ENCODE measurements at places on chromosomes 4 and X. TPM values are rescaled to one million over a fixed set of nuclear protein-coding genes. Genes with fewer than 3 reads are reported as not detected.

PLAC8 gene
- not detected for total RNA-seq

PHKA1 gene
- 3.3 TPM for total RNA-seq

DCAF4L1 gene
- 0.18 TPM for total RNA-seq

FAM200B gene
- total RNA-seq = 16.7 TPM

PNMA6F gene
- total RNA-seq = not detected

PRR32 gene
- not detected for total RNA-seq

RBM47 gene
- total RNA-seq = 0.83 TPM

CXCL10 gene
- 0.28 TPM for total RNA-seq

INTS6L gene
- total RNA-seq = 3.9 TPM

GRCh38 chr4:73860181-73860580 lies 7.1 kb downstream of the PF4V1 start:
- no peak for DNase-seq

- peak; percentile 86 for DNase-seq
These were observed 113.4 kb downstream of the SCLT1 start for GRCh38 chr4:128979934-128980333.

GRCh38 chr4:153555730-153556434 lies 89.7 kb downstream of the TMEM131L start:
- peak; percentile 84 for DNase-seq

DNA sequence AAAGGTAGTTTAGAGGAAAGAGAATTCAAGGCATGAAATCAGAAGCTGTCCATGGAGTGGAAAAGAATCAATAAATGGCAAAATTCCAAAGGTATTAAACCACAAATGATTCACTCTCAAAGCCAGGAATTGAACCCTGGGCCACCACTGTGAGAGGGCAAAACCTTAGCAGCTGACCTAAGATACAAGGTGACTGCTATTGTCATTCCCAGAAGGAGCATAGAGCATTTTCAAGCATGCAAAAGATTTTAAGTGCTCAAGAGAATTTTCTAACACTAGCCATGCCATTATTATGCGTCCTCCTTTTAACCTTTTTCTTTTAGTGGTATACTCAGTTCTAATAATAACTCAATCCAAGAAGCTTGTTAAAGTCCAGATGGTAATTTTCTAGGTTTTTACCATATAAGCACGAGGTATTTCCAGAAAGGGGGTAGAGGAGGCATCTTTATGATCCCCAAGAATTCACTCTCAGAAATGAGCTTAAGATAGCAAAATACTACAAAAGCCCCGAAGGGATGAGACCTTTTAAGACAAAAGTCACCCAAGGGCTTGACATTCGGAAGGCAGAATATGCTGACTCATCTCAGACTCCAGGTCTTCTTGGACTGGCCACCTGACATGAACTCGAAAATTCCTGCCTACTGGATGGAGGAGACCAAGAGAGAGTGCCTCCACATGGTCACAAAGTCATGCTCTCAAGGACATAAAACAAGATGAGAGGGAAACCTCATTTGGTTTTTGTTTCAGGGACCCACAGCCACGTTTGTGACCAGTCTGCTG lies 13.8 kb upstream of the PAGE5 start:
- DNase-seq = no peak

- DNase-seq = no peak
These were observed 51.5 kb downstream of the PCGF3 start for GRCh38 chr4:757111-757510.

DNA sequence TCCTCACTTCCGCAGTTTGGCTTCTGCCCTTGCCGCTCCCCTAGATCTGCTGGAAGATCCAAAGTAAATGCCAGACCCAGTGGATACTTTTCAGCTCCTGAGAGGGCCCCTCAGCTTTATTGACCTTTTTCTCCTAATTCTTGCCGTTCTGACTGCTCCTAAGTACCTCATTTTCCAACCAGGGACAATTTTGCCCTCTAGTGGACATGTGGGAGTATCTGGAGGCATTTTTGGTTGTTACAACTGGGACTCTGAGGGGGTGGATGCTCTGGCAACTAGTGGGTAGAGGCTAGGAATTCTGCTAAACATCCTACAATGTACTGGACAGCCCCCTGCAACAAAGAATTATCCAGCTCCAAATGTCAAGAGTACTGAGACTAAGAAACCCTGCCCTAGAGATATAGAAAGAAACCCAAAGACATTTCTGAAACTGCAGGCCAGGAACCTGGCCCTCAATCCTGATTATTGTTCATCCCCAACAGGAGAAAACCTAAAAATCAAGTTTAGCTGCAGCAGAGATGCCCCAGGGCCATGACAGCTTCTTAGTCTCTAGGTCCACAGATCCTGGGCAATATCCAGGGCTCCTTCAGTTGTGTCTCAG lies 3.4 kb downstream of the TEX13B start:
- peak; percentile 19 for DNase-seq

GRCh38 chr4:4642496-4643000 lies 100.7 kb upstream of the STX18 start:
- DNase-seq = no peak

- no peak for DNase-seq
These were observed 44.2 kb downstream of the MAML3 start for GRCh38 chr4:140109737-140110136.

- no peak for DNase-seq
These were observed 441.7 kb upstream of the SLIT2 start for GRCh38 chr4:19809989-19810388.

GRCh38 chrX:39653691-39654090 lies 444.1 kb downstream of the BCOR start:
- no peak for DNase-seq

DNA sequence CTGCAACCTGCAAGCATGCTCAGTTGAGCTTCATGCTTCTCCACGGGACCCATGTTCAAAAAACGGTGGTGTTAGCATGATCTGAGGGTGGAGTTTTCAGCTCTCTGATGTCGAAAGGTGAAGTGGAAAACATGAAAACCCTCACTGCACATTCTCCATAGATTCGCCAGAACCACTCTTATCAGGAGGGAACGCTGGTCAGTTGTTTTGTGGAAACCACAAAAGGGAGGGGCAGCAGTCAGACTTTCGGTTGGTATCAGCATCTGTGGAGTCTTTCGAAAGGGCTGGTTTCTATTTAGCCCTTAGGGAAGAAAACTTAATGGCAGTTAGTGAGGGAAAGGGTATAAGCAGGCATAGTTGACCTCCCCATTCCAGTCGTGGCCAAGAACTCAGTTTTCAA lies 12.6 kb downstream of the PPA2 start:
- DNase-seq = no peak

DNA sequence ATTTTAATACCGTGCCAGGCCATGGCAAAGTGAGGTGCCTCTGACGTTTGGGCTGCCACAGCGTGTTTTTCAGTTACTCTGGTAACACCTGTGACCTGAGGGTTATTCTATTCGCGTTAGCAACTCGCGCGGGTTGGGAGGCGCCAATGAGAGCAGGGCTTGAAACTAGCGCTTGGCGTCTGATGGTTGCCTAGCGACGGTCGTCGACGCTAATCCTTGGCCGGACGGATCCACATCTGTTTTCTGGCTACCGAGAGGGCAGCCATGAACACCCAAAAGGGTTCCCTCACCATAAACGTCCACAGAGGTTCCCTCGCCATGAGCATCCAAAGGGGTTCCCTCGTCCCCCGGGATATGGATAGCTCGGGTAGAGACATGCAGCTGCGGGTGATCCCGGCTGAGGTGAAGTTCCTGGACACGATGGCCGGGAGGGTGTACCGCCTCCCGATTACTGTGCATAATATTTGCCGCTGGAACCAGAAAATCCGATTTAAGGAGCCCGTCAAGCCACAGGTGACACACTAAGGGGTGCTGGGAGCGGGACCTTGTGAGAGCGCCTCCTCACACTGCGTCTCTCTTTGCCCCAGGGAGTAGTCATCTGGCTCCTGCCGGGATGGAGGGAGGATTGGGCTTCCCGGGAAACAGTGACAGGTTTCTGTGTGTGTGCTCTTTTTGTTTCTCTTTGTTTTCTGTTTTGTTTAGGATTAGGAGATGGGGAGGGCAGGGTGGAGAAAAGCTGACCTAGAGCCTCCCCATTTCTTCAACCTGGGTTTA lies at the start of gene CFAP47:
TSS of gene CFAP47 (plus strand) at position 199 of the 774 bp plus-strand sequence. CDS start at position 265, 66 bp downstream.
- no peak for DNase-seq

DNA sequence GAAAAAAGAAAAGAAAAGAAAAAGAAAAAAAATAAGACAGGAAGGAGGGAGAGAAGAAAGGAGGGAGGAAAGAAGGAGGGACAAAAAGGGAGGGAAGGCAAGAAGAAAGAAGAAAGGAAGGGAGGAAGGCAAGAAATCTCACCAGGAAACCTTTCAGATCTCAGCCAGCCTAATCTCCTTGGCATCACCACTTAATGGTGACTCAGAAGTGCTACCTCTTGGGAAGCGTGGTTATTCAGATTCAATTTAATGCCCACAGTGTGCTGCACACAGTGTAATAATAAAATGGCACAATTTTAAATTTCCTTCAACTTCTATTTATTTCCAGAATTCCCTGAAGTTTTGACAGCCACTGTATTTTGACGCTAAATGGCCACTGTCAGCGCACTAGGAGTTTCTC lies 50.3 kb downstream of the DKK2 start:
- no peak for DNase-seq

GRCh38 chr4:55366621-55367020 lies 20.6 kb downstream of the SRD5A3 start:
- no peak for DNase-seq

- peak; percentile 2 for DNase-seq
These were observed 18.9 kb downstream of the CNGA2 start for GRCh38 chrX:151753313-151754046.

DNA sequence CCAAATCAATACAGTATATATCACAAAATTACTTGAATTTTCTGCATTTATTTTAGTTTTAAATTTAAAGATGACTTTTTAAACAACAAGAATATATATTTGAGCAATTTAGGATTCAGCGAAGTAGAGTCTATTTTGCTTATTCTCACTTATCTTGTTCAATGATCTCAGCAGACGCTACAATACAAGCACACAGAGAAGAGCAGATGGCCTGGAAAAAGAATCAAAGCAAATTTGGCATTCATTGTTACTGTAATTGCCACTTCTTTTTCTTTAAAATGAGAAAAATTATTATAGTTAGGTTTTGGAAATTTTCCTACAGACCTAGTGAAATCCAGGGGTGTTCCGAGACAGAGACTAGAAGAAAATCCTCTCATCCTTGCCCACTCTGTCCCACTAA lies 57.5 kb downstream of the NPY1R start:
- no peak for DNase-seq

GRCh38 chr4:10816571-10816970 lies 132.0 kb upstream of the CLNK start:
- no peak for DNase-seq

- DNase-seq = no peak
These were observed 103.3 kb upstream of the ANK2 start for GRCh38 chr4:112946127-112946526.

DNA sequence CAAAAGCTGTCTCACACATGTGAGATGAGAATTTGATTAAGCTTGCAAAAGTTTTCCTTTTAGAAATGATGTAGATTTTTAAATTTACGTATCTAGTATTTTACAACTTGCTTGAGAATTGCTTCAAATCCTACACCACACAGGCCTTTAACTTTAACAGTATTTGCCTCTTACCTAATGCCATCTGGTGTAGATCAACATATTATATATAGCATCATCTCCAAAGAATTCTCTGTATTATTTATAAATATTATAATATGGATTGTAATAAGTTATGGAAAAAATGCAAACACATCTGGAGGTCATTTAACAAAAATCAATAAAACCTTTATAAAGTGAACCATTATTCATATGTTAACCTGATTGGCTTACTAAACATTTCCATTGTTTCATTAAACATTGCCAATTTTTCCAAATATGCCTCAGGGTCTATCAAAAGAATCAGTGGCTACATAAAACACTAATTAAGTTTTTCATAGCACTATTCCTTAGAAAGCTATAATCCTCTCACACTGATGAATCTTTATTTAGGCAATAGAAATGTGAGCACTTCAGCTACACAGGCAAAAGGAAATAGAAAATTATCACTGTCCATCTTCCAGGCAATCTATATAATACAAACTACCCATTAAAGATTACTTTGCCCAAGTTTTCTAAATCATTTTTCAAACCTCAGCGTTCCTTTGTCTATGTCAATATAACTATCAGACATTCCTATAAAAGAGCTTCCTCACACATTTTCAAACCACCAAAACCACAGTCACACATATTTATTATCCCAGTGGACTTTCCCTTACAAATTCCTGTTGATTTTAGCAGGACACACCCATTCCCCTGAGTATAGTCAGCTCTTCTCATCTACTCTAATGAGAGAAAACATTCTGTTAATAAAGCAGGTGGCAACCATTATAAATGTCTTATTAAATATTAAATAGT lies 83.5 kb upstream of the INTU start:
- peak; percentile 2 for DNase-seq

DNA sequence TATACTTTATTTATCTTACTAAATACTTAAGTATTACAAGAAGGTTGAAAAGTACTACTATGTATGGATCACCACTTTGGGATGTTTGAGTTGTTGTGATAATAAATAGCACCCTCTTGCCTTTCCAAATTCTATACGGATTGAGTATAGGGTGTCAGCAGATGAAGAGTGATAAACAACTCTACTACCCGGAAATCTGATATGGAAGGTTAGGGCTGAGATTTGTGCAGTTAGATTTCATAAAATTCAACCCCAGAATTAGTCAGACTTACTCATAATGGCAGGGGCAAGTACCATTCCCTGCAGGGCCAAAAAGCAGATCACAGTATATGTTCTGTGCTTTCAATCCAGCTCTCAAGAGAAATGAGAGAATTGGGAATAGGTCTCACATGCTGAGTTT lies 1008.9 kb upstream of the PCDH7 start:
- peak; percentile 90 for DNase-seq

DNA sequence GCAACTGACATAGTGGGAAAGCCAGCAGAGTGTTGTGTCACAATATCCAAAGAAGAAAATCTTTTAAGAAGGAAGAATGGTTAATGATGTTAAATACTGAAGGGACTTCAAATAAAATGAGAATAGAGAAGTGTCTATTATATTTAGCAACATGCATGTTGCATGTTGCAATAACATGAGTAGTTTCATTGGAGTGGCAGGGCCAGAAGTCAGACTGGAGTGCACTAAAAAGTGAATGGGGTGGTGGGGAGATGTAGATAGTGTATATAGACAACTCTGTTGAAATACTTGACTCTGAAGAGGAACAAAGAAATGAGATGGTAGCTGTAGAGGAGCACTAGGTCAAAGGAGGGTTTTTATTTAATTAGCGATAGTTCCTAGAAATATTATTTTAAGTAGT lies 9.5 kb upstream of the AMMECR1 start:
- DNase-seq = no peak

DNA sequence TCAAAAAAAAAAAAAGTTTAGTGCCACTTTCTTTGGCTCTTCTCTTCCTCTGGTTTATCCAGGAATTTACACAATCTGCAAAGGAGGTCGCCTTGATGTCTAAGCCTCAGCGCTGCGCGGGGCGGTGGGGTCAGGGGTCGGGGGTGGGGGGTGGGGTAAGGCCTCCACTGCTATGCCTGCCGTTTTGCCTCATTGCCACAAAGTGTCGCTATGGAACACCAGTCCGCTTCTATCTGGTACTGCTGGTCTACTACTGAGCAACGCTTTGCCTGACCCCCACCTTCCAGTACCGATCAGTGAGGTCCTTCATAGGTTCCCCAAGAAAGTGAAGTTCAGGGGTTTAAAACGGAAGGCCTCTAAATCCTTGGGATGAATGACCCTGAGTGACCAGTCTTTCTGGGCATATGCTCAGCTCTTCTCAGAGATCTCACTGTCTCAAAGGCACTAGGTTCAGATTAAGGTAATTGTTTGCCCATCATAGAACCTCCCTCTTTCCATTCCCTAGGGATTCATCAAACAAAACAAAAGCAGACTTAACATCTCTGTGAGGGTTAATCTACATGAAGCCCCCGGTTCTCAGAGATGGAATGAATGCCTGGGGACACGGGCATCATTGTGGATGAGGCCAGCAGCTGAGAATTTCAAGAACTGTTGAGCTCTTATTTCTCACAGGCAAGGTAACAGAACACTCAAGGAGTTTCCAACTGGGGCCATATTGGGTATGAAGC lies 16.9 kb upstream of the TSR2 start:
- DNase-seq = no peak
